Epithelial cell of proximal tubule (primary cell): ENCODE measurements at places on chromosomes 6 and 20. TPM values are rescaled to one million over a fixed set of nuclear protein-coding genes. Genes with fewer than 3 reads are reported as not detected.

- no peak for DNase-seq
These were observed 225.3 kb downstream of the RIMS1 start for GRCh38 chr6:72111611-72112010.

The SPATA2 gene
- total RNA-seq, result 3.2 and 5.3 TPM in 2 replicates

DNA sequence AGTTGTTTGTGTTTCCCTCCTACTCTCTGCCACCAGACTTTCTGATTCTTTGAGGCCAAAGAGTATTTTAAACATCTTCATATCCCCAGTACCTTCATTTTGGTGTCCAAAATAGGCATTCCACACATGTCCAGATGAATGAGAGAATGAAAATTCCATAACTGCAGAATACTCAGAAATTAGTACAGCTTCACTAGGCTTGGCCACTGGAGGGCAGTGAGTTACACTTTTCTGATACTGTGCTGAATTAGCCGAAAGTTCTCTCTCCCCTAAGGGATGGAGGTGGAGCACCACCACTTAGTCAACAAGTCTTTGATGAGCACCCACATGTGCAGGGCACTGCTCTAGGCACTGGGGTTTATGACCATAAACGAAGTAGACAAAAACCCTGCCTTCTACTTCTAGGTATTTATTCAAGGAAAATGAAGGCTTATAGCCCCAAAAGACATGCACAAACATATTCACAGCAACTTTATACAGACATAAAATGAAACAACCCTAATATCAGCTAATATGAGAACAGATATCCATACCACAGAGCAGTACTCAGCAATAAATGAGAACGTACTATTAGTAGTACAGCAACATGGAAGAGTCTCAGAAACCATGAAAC lies 46.1 kb upstream of the TMEM217 start:
- no peak for DNase-seq

DNA sequence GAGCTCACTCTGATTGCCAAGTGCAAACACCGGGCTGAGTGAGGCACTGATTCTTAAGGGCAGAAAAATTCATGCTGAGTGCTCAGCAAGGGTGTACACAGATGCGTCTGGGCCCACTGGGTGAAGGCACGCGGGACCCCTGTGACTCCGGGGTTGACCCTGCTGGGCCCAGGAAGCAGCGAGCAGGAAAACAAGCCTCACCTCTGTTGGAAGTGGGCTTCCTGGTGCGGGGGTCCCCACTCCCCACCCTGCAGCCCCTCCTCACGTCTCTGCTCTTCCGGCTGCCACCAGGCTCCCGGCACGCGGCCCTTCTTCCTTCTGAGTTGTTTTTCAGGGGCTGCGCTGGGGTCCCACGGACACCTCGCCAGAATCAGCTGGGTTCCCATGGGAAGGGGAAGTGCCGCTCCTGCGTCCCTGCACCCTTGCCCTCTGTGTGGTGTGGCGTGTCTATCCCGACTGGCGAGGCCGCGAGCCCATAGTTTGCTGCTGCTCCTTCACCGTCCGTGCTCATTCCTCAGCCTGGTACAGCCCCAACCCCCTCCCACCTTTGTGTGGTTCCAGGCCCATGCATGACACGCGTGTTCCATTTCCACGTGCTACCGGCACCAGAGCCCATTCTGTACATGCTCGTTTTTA lies 80.6 kb upstream of the BHLHE23 start:
- no peak for DNase-seq

GRCh38 chr20:51583499-51583898 lies 41.0 kb upstream of the NFATC2 start:
- no peak for DNase-seq

DNA sequence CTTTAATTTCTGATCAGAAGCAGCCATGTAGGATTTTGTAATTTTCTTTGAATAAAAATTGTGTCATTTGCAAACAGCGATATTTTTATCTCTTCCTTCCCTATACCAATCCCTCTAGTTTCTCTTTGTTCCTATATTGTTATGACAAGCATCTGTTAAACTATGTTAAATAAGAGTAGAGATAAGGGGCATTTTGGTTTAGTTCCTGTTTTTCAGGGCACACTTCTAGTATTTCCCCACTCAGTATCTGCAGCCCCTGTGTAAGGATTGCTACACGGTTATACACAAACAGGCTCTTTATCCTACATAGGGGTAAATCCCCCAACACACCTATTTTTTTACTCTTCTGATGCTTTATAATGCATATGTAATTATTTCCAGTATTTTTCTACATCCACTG lies 42.1 kb downstream of the TRERF1 start:
- no peak for DNase-seq

The SOBP gene
- 1.6 and 2.5 TPM in 2 replicates for total RNA-seq

The GINS1 gene
- total RNA-seq, result 34.9 and 44.1 TPM in 2 replicates

GRCh38 chr6:30543821-30544220 lies 12.5 kb downstream of the GNL1 start:
- no peak for DNase-seq

- DNase-seq, result no peak
These were observed 731.6 kb upstream of the MANEA start for GRCh38 chr6:94845742-94846141.

- no peak for DNase-seq
These were observed 10.6 kb downstream of the TCF21 start for GRCh38 chr6:133899556-133899955.

- DNase-seq, result no peak
These were observed 87.6 kb upstream of the E2F3 start for GRCh38 chr6:20313960-20314530.

The SIRPB1 gene
- total RNA-seq, result 0.46 and 8.0 TPM in 2 replicates

DNA sequence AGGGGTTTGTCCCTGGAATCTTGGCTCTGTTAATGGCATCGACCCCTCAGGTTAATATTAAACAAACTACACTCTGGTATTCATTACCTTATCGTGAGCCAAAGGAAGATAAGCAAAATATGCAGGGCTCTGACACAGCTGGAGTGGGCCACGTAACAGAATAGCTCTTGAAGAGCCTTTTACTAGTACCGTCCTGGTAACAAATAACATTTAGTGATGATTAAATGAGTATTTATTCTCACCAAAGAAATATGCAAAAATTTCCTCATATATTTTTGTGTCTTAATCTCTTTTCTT lies 20.1 kb upstream of the UTRN start:
- DNase-seq, result no peak

The BTNL2 gene
- total RNA-seq, result 0.63 TPM in 1 of 2 replicates, not detected in the other

The LHFPL5 gene
- total RNA-seq, result 0.12 TPM in 1 of 2 replicates, not detected in the other

DNA sequence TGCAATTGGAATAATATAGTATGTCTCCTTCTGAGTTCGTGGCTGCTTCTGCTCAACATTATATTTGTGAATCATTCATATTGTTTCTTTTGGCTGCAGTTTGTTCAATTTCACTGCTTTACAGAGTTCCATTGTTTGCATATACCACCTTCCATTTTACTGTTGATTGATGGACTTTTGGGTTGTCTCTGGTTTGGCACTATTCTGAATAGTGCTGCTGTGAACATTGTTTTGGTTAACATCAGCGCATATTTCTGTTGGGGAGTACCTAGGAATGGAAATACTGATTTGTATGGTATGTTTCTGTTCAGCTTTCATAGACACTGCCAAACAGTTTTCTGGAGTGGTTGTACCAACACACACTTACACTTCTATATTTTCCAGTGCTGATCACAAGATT lies 46.9 kb downstream of the UST start:
- DNase-seq, result no peak

DNA sequence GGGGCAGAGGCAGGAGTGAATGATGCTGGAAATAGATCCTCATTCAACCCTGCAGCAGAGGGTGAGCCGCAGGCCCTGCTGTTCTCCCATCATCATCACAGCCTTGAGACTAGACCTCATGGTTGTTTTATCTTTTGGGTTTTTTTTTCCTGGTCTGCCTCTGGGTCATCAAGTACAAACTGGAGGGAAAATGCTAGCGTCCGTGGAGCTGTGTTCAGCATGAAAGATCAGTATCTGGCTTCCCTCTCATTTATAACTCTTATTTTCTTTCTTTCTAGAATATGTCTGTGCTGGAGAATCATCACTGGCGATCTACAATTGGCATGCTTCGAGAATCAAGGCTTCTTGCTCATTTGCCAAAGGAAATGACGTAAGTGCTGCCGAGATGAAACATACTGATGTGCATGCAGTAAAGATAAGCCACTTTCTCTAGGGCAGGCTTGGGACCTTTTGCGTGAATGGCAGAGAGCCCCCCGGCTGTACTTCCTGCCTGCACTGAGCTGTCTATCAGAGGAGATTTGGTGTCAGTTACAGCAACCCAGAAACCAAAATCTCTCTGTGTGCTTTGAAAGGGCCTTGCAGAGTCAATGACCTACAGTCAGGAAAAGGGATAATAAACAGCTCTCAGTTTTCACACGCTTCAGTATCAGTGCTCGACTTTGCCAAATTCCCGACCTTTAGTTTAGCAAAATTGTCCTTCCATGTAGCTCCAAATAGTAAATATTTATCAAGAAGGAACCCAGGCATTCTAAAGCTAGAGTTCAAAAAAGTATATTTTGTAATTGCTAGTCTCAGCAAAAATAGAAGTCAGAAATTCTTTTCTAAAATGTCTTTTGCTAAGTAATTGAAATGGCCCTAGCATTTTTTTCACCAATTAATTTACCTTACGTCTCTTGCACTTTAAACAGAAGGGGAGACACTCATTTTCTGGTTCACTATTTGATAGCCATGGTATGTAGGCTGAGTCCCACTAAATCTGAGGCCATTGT lies 76.3 kb downstream of the MTFR2 start:
- DNase-seq, result no peak

- DNase-seq, result no peak
These were observed 205.1 kb downstream of the LY86 start for GRCh38 chr6:6793388-6794250.

The ANKEF1 gene
- 3.6 and 4.0 TPM in 2 replicates for total RNA-seq

DNA sequence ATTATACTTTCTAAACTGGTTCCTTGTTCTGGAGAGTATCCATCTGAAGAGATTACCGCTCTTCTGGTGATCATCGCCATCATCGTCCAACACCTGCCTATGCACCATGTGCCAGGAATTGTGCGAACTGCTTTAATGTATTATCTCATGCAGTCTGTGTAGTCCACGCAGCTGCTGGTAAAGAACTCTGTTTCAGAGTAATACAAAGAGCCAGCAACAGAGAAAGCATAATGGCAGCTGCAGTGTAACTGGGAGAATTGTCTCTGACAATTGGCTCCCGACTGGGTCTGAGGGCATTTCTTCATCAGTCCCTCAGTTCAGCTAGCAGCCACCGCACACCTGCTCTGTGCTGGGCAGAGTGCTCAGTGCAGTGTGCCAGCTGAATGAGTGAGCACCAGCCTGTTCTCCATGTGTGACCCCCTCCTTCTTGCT lies 383.4 kb downstream of the GRIK2 start:
- no peak for DNase-seq

- no peak for DNase-seq
These were observed 129.6 kb upstream of the BEND3 start for GRCh38 chr6:107244742-107245480.

GRCh38 chr6:5116243-5116991 lies 31.3 kb downstream of the PPP1R3G start:
- no peak for DNase-seq

The PRICKLE4 gene
- 2.2 TPM in 1 of 2 replicates, not detected in the other for total RNA-seq

- no peak for DNase-seq
These were observed 881 bp downstream of the BICRAL start for GRCh38 chr6:42782689-42783176.

DNA sequence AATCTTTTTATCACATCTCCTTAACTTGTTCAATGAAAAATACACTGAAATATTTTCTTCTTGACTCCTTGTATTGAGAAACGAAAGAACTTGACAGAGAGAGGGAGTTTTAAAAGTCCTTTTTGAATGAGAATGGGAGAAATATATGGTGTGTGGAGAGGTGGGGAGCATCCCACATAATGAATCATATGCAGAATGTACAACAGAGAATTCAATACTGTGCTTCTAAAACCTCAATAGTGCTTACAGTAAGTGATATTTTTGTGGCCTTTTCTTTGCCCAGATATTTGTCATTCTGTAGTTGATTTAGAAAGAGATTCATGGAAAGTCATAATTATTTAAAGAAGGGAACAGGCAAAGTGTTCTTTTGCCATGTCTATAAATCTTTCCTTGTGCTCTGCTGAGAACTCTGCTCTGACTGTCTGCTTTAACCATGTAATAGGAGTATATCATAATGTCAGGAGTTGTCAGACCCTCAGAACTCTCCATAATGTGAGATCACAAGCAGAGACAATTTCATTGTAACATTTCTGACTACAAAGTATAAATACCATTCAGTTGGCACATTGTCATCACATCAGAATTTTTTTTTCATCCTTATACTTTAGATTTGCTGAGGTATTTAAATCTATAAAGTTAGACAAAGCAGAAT lies 32.8 kb upstream of the HS3ST5 start:
- no peak for DNase-seq

The CDH4 gene
- 17.1 and 21.0 TPM in 2 replicates for total RNA-seq

DNA sequence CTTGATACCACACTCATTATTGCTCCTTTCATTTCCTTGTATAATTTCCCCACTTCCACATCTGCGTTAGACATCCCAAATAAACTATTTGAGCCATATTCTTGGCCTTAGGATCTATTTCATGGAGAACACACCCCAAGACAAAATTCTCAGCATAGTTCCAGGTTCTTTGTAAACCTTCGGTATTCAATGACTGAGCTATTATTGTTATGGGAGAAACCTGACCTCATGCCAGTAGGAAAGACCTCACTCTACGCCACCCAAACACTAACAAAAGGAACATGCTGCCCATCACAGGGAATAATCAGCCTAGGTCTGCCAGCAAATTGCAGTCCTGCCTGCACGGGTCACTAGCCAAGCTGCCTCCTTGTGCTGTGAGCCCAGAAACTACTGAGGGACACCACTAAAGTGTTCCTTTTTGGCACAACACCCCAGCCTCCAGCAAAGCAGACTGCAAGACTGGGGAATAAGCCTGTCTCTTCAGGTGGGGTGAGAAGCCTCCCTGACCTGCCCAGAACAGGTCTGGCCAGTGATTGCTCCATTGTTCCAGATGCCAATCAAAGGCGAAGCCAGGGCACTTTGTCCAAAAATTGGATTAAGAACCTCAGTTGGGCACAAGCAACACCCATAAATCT lies 371.8 kb downstream of the MAFB start:
- DNase-seq, result no peak
